HAP-1 (cell line): ENCODE measurements at places on chromosomes 16 and 17.

DNA sequence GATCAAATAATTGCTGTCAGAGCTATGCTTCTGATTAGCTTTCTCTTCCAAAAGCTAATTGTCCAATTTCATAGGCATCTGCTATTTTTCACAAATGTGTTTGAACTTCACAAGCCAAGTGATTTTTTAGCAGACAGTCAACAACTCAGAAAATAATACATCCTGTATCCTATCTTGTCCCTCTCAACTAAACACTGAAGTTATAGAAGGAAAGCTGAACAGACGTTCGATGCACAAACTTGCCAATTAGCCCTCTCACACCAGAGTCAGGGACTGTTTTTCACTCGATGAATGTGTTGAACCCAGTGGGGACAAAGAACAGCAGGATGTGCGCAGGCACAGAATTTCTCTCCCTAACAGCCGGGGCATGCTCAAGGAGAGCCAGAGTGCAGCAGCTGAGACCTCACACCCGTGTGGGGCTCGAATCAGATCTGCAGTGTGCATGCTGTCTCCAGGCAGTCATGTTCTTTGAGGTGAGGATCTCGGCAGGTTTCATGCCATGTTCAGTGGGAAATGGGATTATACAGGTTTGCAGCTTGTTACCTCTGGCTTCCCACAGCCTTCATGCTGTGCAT lies 246.7 kb upstream of the SDK2 start:
- no peak for DNase-seq

DNA sequence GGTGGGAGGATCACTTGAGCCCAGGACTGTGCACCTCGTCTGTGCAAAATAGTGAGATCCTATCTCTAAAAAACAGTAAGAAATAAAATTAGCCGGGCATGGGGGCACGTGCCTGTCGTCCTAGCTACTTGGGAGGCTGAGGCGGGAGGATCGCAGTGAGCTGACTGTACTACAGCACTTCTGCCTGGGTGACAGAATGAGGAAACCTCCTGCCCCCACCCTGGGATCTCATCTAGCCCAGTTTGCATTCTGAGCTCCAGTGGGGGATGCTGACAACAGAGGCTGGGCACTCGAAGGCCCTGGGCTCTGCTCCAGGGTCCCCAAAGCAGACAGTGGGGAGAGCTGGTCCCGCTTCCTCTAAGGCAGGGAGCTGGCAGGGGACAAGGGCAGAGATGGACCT lies 7.1 kb downstream of the NAGPA start:
- DNase-seq = no peak

- DNase-seq = no peak
Observed at GRCh38 chr17:9968881-9969280, 63.8 kb upstream of the RCVRN start.

- DNase-seq = no peak
Observed at GRCh38 chr17:51366866-51367265, 106.5 kb downstream of the UTP18 start.

GRCh38 chr17:45394913-45395568 lies 37.6 kb downstream of the ARHGAP27 start:
- DNase-seq = peak; percentile 62

DNA sequence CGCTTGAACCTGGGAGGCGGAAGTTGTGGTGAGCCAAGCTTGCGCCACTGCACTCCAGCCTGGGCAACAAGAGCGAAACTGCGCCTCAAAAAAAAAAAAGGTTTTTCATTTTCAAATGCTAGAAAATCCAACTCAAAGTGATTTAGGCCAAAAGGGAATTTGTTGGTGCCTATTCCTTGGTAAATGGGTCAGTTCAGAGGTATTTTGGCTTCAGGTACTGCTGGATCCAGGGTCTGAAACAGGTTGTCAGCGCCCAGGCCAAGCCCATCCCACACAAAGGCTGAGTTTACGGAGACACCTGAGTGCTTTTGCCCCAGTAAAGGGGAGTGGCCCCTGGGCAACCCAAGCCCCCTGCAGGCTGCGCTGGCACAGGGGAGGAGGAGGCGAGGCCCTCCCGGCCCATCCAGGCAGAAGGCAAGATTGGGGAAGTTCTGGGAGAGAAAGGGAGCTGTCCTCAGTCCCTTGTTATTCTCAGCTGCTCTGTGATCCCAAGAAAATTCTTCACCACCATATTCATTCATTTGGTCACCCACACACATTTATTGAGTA lies 8.5 kb upstream of the JPH3 start:
- no peak for DNase-seq

- no peak for DNase-seq
Observed at GRCh38 chr17:63096426-63096825, 130.4 kb downstream of the TANC2 start.

- DNase-seq = no peak
Observed at GRCh38 chr17:68903286-68903685, 51.9 kb downstream of the ABCA8 start.

GRCh38 chr17:67442787-67443624 lies 65.9 kb downstream of the PITPNC1 start:
- peak; percentile 72 for DNase-seq

- no peak for DNase-seq
Observed at GRCh38 chr16:5905935-5906334, 808.3 kb upstream of the EEF2KMT start.
